ENCODE measurements at places on chromosomes 6 and 20.

DNA sequence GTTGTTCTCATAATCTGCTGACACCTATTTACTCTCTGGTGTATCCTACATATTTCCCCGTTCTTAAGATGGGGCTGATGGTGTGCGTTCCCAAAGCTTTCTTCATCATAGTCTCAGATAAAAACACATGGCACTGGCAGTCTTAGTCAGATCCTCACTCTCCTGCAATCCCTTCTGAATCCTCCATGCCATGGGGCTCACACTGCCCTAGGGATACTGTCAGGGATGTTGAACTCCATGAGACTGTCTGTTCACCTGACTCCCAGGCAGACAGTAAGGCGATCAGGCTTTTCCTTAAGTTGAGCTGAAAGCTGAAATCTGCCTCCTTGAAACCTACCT, 76.0 kb downstream of the SLX4IP start:
- DNase-seq, result no peak

GRCh38 chr20:20839771-20840170, 127.3 kb upstream of the RALGAPA2 start:
- no peak for DNase-seq

DNA sequence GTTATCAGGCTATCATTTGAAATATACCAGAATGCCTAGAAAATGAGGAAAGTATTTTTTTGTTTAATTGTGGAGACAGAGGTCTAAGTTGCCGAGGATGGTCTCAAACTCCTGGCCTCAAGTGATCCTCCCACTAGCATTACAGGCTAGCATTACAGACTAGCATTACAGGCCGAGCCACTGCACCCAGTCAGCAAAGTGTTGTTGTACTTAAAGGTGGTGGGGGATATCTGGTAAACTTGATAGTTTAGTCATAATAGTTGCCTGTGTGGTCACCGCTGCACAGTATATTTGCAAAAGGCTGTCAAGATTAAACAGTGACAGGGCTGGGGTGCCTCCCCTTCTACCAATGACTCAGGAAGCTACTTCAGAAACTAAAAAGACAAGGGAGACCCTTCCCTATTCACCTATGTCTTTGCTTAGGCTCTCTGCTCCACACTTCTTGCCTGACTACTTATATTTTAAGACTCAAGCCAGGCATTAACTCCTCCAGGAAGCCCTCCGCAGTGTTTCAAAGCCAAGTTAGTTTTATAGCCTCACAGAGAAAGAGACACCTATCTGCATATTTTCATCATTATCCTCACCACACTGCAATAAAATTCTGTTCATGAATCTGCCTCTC, 3.1 kb upstream of the AKIRIN2 start:
- DNase-seq, result no peak

- DNase-seq, result no peak
These were observed 420.1 kb downstream of the GJA1 start for GRCh38 chr6:121855521-121855920.

DNA sequence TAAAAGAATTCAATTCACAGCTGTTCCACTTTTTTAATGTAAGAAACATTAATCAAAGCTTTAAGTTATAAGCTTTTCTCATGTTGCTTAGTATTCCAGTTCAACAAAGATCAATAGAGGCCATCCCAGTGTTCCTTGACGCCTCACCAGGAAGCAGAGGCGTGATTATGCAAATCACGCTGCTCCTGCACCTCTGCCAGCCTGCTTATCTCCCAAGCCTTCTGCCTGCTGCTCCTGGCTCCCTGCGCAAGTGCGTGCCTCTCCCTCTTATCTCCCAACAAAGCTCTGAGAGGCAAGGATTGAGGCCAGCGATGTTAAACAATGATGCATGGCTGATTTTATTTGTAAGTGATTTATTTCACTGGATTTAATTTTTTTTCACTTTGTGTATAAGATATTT, 42.8 kb downstream of the INSM1 start:
- no peak for DNase-seq

GRCh38 chr20:44714701-44715498, at the start of gene CCN5:
Gene CCN5 (plus strand): TSS chr20:44715369. CDS start chr20:44715391, 22 bp downstream.
- no peak for DNase-seq
